Activated CD4-positive, alpha-beta T cell treated with anti-CD3 and anti-CD28 coated beads, Interleukin-10, Interleukin-2, amounts not matched to agents 100 ng/mL and 50 ng/mL, durations not matched to agents 16 hours and 8 hours (primary cell): ENCODE measurements at places on chromosomes 4 and X.

DNA sequence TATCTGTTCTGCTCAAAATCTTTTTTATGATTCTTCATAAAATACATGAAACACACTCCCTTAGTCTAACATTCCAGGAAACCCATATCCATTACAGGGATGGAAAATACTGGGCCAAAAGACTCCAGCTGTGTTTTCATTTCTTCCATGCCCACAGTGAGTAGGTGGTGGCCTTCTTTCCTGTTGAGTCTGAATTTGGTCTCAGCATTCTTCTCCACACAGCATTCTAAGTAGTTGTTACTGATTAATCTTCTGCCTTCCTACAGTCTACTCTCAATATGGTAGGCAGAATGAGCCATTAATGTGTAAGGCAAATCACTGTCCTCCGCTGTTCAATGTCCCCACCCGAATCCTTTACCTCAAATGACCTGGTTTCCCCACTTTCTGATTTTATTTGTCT is 370.6 kb upstream of the RPS6KA3 start:
- no peak for DNase-seq

DNA sequence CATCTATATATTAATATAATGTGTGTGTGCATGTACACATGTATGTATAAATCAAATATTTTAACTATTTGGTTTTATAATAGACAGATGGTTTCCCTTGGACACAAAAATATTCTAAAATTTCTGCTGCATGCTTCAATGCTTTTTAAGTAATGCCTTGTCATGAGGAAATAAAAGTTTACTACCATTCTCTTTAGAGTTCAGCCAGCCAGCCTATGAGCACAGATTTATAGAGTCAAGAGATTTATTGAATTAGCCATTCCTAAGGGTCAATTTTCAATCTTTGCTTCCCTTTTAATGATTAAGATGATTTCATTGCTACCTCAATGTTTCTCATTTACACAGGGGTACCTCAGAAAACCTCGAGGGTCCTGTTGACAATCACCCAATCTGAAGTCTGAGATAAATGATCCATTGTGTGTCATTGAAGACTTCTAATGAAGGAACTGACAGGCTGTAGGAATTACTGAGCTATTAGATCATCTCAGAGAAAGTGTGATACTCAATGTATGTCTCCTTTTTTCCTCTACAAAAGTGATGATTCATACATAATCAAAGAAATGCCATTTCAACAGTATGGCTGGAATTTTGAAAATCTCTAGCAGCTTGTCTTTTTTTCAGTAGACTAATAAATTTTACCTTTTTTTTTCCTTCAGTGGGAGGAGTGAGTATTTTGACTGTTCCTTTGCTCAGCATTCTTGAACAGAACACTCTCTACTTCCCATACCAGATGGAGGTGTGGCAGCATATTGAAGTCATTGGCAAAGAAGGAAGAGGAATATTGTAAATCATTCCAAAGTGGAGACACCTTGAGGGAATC is 222.6 kb upstream of the PCDH18 start:
- no peak for DNase-seq

DNA sequence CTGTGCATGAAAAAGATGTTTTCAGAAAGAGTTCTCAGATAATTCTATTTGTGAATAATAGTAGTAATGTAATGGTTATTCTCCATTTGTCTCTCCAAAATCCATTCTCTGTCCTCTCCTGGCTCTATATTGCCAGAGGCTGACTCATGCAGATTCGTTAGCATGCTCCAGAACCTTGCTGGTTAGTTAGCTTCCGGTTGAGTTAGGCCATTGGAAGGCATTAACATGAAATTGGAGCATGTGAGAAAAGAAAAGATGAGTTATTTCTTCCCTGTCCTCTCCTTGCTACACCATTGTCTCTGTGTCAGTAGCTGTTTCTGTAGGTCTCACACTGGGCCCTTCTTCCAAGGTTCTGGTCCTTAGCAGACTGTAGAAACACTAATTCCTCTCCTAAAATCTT is 23.5 kb upstream of the PRDM8 start:
- DNase-seq = no peak

- DNase-seq = no peak
Observed at GRCh38 chr4:168507178-168507815, 10.4 kb downstream of the PALLD start.

DNA sequence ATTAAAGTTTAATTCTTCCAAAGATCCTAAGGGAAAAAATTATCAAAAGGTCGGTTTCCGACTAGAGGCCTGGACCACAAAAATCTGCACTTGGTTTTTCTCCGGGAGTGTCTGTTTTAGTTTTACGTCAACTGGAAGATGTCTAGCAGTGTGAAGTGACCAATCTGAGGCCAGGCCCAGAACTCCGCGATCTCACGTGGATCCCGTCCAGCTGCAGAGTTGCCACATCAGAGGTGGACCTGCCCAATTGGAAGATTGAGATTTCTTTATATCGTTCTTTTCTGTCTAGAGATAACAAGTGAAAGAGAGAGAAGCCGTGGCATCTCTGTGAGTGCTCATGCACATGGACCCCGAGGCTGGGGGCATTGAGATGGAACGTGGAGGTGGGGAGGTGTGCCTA is 115.8 kb downstream of the AFF1 start:
- DNase-seq = no peak

GRCh38 chr4:130249002-130249401 is 1153.0 kb downstream of the C4orf33 start:
- DNase-seq = no peak

DNA sequence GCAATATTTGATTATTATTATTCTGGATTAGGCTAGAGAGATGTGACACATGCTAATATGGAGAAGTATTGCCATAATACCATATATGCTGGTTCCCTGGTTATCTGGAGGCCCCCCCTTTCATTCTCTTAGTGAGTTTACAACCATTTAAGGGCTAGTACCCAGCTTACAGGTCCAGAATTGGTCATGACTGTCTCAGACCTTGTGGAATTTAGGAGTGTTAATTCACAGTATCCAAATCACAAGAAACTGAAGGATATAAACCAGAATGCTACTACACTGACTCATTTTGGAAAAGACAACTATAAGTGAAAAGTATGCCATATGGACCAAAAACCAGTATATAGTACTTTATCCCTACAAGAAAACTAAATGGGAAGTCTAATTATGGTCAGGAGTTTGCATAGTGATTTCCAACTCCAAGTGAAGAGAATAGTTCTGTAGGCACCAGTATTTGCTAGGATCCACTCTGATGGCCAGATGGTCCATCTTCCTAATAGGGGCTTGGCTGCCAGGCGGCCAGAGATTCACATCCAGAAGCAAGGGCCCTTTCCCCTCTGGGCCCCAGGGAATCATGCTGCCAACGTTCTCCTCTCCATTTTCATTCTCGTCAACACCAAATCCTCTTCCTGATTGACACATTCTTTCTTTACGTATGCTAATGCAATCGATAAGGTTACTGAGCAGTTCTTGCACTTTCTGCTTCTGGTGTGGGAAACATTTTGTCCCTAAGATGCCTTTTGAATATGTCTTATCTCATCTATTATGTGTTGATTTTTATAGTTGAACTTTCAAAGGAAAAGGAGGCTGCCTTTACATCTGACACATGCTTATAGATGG is 123.6 kb downstream of the SHROOM3 start:
- DNase-seq = no peak

DNA sequence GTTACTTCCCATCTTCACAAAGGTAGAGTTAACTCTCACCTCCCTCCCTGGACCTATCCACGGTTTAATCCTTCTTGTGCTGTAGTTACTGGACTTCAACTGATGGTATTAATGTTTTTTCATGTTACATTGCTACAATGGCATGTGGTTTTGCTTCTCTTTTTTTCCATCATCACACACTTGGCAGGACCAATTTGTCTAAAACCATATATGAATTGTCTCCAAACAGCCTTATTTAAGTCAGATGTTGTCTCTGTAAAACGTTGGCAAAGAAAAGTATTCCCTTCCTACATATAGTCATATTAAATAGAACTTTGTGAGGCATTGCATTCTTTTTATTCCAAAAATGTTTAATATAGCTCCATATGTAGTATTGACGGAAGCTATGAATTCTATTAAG is 15.5 kb downstream of the PRRG1 start:
- no peak for DNase-seq

DNA sequence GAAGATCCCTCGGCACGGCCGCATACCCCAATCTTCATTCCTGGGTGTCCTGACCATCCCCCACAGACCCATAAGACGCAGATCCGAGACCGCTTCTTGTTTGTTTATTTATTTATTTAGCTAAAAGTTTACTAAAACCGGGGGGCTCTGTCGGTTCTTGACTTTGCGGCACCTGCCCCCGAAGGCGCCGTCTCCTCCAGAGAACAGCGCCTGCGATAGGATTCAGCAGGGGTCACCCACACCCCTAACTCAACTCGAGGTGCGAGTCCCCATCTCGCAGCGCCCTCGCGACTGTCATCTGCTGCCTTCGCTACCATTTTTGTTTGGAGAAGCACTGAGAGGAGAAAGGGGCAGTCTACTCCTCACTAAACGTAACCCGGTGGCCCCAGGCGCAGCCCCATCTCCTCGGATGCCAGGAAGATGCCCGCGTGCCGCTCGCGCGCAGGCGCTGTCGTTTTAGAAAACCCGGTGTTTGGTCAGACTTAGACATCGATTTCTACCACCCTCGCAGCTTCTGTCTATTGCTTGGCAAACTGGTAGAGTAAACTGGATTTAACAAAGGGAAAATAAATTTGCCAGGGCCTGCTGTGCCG is 18.9 kb upstream of the GPR101 start:
- peak; percentile 30 for DNase-seq

GRCh38 chr4:8594097-8595038 is 1.8 kb downstream of the CPZ start:
- peak; percentile 45 for DNase-seq

GRCh38 chr4:47374477-47374876 is 89.0 kb downstream of the COMMD8 start:
- DNase-seq = no peak

GRCh38 chr4:108172753-108173598 is 4.2 kb upstream of the LEF1 start:
- peak; percentile 76 for DNase-seq

DNA sequence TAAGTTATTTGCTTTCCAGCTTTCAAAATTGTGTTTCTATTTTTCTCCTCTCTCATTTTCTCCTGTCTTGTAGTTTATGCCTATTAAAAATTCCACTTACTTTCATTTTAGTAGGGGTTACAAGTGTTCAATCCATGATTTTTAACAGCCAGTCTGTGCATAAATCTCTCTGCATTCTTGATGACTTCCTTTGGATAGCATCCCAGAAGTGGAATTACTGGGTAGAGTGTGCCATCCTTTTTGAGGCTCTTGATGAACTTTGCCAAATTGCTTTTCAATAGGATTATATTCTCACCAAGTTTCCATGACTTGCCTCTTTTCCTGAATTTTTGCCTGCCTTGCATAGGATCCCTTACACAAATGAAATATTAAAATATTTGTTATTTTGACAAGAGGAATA is 58.5 kb downstream of the DIPK2B start:
- DNase-seq = no peak

GRCh38 chr4:169024762-169025161 is 14.7 kb upstream of the CBR4 start:
- DNase-seq = peak; percentile 20

GRCh38 chr4:86918539-86919072 is 16.2 kb upstream of the AFF1 start:
- DNase-seq = no peak

DNA sequence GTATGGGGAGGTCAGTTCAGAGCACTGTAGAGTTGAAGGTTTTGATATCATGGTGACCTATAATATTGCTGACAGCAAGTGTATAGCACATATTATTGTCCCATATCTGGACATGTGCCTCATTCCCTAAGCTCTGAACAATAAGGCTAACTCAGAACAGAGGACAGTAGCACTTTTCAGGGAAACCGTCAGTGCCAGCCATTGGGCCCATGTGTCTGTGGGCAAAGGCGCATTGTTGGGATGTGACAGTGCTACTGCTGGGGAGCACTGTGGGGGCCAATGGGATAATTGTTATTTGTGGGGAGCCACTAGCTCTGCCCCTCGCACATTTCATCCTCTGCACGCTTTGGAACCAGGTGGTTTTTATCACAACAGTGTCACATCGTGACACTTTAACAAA is 136.2 kb downstream of the ELOVL6 start:
- no peak for DNase-seq

GRCh38 chr4:40918330-40918729 is 168.6 kb downstream of the NSUN7 start:
- DNase-seq = no peak

- no peak for DNase-seq
Observed at GRCh38 chr4:72527038-72527646, 41.9 kb downstream of the ADAMTS3 start.

GRCh38 chr4:130359542-130359941 is 1263.6 kb downstream of the C4orf33 start:
- no peak for DNase-seq

DNA sequence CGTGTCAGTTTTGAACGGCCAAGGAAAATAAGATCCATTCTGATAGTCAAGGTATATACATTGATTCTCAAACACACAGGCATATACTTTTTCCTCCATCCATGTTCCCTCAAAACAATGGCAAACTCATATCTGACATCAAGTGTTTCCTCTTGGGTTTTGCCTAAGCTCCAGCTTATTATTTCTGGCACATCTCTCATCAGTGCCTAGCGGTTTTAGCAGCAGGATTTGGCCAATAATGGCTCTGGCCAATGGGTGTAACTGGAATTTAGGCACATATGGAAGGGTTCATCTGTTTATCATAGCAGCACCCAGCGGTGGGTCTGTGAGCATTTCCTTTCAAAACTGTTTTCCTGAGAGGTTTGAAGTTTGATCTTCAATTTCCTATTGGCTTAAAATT is 161.6 kb upstream of the TLL1 start:
- DNase-seq = no peak

- no peak for DNase-seq
Observed at GRCh38 chrX:45768666-45769236, 568.1 kb upstream of the DIPK2B start.

- no peak for DNase-seq
Observed at GRCh38 chr4:3375688-3376087, 66.1 kb upstream of the HGFAC start.

DNA sequence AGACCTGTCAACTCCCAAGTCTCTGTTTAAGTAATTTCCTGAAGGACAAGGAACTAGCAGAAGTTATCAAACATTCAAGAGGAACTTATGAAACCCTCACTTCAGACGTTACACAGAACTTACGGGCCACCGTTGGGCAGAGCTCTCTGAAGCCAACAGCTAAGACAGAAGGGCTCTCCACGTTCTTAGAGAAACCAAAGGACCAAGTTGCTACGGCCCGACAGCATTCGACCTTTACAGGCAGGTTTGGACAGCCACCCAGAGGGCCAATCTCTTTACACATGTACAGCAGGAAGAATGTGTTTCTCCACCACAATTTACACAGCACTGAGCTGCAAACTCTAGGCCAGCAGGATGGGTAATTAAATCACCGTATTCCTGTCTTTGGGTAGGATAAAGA is 705.1 kb upstream of the GRID2 start:
- DNase-seq = no peak
